ENCODE measurements at places on chromosomes 1 and 21.

DNA sequence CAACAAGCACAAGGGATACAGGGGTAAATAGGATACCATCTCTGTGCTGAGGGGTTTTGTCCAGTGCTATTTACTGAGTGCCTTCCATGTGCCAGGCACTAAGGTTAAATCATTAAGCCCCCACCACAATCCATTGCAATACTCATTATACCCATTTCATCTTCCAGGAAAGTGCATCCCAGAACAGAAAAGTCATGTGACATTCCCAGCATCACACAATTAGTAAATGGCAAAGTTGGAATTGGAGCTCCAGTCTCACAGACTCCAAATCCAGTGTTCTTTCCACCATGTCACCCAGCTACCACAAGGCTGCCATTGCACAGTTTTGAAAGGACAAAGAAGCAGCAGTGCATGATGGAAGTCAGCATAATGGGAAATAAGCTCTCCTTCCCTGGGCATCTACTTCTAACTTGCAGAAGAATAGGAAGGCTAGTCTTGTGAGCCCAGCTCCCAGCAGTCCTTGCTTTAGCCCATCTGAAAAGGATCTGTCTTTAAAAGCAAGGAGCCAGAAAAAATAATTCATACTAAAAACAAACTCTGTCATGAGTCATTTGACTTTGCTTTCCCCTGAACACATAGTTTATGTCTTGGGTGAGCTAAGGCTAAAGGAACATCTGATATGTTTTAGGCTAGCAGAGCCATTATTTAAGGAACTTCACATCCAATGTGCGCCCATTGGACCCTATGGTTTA is 111.4 kb upstream of the HOOK1 start:
- no peak for DNase-seq

DNA sequence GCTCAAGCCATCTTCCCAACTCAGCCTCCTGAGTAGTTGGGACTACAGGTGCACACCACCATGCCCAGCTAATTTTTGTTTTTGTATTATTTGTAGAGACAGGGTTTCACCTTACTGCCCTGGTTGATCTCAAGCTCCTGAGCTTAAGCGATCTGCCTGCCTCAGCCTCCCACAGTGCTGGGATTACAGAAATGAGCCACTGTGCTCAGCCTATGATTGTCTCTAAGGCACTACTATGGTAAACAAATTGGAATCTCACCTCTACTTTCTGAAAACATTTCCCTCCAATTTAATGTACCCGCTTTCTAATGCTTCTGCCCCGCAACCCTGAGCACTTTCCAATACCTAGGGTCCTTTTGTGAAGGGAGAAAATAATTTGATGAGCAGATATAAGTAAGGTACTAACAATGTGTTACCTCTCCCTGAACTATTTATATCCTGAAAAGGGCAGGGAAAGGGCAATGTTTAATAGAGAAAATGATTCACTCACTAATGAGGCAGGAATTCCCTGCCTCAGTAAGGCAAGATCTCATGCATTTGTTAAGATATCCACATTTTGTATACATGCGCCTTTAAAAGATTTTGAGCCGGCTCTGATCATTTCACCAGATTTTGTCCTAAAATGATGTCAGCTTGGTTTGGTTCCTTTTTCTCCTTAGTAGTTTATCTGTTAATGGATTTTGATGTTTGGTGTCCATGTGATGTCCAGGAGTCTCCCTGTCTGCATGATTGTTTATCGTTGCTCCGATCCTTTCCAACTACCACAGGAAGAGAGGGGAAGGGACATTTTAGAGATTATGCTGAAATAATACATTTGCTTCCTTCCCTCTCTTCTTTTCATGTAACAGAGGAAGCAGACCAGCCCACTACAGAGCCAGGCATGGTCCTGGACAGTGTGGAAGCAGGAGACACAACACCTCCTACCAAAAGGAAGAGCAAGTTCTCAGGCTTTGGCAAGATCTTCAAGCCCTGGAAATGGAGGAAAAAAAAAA is 47.3 kb upstream of the RCC1 start:
- no peak for DNase-seq

- DNase-seq, result no peak
Measured at GRCh38 chr21:40186045-40186444, 318.8 kb downstream of the PCP4 start.

GRCh38 chr1:22761101-22761500 is 50.5 kb downstream of the EPHB2 start:
- DNase-seq, result no peak

DNA sequence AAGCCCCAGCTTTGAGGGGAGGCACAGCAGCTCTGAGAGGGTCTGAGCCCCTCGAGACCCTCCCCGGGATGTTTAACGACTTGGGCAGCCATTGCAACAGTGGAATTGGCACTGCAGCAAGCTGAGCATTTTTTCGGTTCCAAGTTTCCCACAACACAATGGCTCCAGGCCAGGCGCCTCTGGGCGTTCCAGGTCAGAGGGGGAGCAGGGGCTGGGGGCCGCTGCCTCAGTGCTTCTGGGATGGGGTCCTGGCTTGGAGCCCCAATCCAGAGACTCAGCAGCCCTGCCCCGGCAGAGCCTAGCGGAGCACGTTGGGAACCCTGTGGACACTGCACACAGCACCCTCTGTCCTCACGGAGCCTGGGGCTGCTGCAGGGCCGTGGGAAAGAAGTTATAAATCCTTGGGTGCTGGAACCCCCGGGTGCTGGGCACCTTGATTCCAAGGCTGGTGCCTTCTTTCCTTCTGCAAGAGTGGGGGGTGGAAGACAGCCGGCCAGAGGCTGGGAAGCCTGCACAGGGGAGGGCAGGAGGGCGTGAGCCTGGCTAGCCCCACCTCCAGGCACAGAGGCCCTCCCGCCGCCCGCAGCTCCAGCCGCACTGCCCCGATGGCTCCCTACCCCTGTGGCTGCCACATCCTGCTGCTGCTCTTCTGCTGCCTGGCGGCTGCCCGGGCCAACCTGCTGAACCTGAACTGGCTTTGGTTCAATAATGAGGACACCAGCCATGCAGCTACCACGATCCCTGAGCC is 50.1 kb downstream of the COL18A1 start:
- DNase-seq, result no peak
